ENCODE measurements at places on chromosomes 2 and 18.

DNA sequence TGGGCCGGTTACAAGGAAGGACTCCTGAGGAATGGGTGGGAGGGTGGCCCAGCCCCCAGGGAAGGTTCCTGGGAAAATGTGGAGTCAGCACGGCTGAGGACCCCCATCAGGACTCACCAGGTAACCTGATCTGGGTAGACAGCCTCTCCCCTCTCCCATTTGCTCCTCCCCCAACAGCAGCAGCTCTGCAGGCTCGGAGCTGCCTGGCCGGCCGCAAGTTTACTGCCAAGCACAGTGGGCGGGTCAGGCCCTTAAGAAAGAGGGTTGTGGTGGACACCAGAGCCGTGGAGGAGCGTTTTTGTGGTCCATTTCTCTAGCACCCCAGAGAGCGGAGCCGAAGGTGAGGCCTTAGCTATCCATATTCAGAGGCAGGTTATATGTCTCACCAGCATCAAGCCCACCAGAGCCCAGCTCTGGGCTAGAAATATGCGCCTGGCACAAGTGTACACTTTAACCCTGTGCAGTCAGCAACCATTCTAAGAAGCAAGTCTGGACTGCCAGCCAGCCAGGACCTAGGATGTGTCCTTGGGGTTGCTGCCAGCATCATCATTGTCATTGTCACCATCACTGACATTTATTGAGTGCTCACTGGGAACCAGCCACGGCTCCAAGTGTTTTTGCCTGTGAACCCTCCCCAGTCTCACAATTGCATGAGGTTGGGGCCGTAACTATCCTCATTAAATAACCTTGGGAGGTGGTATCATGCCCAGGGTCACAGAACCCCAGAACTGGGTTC is 190.1 kb downstream of the KLHL29 start:
- no peak for DNase-seq

GRCh38 chr18:74683573-74683972 is 85.9 kb downstream of the ZNF407 start:
- DNase-seq = peak; percentile 11

- DNase-seq = peak; percentile 75
These were observed 14.8 kb upstream of the SMAD2 start for GRCh38 chr18:47944972-47945852.

DNA sequence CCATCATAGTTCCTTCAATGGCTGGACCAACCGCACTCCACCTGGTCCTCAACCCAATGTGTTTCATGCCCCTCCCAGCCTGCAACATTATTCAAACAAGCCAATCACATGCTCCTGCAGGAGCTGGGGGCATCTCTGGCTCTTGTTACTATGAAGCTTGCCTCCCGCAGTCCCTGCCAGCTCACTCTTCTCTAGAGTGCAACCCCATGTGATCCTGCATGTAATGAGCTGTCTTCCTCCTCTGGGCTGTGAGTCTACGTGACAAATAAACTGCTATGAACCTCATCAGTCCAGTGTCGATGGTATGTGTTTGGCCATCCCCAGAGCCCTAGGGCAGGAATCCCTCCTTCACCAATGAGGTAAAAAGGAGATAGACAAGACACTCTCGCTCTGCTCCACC is 15.8 kb upstream of the BOD1L2 start:
- no peak for DNase-seq

DNA sequence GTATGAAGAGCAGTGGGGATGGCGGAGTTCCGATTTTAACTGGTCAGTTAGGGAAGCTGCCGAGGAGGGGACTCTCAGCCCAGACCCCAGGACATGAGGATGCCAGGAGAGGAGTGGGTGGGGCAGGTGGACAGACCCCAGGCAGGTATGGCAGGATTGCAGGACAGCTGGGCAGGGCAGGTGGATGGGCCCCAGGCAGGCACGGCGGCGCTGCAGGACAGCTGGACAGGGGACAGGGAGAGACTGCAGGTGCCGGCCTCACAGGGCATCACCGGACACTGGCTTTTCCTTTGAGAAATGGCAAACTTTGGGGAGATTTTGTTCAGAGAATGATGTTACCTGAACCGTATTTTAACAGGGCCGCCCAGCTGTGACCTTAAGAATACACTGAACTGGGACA is 127.7 kb downstream of the SNTG2 start:
- DNase-seq = no peak
